Activated T-cell treated with anti-CD3 and anti-CD28 coated beads, Interleukin-2, amount 50 U/mL, for 4 hours (primary cell): ENCODE measurements at places on chromosomes 12 and 14. TPM values are rescaled to one million over a fixed set of nuclear protein-coding genes. Genes with fewer than 3 reads are reported as not detected.

DNA sequence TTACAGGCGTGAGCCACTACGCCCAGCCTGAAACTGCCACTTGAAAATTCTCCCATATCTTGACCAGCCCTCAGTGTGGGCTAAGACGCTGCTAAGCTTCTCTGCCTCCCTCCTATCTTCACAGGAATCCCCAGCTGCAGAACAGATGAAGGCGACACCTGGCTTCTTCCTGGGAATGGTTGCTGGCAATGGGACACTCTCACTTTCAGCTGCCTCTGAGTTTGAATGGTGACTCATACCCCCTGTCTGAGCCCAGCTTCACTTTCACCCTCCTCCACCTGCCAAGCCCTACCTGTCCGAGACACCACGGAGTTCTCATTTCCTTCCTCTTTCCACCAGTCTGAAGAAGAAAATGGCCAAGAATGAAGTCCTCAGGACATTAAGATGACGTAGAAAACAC is 18.3 kb upstream of the VASH1 start:
- DNase-seq = no peak

- no peak for DNase-seq
Measured at GRCh38 chr14:75025082-75025481, 22.4 kb downstream of the EIF2B2 start.

DNA sequence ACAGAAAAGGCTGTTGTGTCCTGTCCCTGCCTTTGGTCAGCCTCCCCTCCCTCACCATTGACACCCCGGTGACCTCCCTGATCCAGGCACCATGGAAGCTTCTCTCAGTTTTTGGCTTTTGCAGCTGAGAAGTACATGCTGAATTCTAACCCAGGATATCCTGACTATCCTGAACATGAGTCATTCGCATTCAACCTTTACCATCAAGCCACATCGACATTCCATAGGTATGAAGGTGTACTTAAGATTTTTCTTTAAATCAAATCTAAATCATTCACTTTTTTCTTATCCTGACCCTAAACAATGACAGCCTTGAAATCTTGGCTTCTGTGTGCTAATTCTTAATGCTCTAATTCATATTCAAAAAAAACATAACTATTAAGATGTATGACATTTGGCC is 8.7 kb upstream of the KRT78 start:
- DNase-seq = no peak

The ABCB9 gene
- total RNA-seq = 2.9 TPM

DNA sequence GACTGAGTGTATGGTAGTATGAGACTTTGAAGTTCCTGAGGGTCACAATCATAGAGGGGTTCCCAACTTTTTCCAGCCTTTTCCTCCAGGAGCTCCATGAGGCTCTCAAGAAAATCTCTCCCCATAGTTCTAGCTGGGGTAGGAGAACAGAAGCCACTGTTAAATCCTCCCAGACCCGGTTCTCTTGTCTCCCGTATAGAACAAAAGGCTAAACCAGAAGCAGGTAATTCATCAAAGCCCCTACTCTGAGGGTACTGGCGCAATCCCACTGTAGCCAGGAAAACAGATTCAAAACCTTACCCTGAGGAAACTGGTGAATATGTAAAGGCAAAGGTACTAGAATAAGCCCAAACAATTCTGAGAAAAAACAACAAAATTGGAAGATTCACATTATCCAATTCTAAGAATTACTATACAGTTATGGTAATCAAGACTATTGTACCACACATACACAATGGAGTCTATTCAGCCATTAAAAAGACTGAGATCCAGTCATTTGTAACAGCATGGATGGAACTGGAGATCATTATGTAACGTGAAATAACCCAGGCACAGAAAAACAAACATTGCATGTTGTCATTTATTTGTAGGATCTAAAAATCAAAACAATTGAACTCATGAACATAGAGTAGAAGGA is 20.5 kb downstream of the OR8S1 start:
- DNase-seq = no peak

- no peak for DNase-seq
Measured at GRCh38 chr12:6334940-6335450, 6.9 kb downstream of the TNFRSF1A start.
